ENCODE measurements at places on chromosomes 3 and 15. TPM values are rescaled to one million over a fixed set of nuclear protein-coding genes. Genes with fewer than 3 reads are reported as not detected.

- peaks cover 4% of the 10 kb centered on the region for H3K27me3 ChIP-seq
- no peak overlapping the region for H3K27ac ChIP-seq
- no peak overlapping the region for H3K4me3 ChIP-seq
- no peaks in the 10 kb centered on the region for H3K36me3 ChIP-seq
These were observed 12.0 kb upstream of the FGD5 start for GRCh38 chr3:14806641-14807263.

DNA sequence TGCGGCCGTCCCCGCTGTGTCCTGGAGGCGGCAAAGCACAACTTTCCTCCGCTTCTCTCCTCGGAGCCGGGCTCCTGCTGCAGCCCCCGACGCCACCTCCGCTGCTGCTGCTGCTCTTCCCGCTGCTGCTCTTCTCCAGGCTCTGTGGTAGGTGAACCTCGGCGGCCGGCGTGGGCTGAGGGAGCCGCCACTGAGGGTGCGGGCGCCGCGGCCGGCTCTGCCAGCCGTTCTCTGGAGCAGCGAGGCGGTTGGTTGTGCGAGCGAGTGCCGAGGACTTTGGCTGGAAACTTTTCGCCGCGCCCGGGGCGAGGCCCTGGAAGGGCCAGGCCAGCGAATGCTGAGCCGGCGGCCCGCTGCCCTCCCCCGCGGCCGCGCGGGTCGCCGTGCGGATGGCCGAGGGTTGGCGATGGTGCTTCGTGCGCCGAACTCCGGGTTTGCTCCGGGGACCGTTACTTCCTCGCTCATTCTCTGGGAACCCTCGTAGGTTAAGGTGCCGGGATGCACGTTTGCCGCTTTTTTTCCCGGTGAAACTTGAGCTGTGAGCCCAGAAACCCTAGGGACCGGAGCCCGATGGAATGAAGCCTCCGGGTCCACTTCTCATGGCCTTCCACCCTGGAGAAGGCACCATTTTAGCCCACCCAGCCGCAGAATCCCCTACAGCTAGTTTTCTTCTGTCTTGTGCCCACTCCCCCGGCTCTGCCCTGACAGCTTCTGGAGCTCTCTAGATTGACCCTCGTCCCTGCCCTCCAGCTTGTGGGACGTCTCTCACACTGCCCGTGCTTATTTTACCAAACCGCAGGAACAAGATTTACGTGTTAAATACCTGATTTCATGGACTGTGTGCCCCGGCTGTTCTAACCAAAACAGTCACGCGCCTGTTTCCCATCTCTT is 660 bp downstream of the NECTIN3 start:
- H3K4me1 ChIP-seq: peaks cover 19% of the 10 kb centered on the region
- peak overlapping the region; percentile 96 for H3K4me3 ChIP-seq
- H3K36me3 ChIP-seq: no peaks in the 10 kb centered on the region
- peak overlapping the region; percentile 84 for H3K27ac ChIP-seq
- DNase-seq: peak; percentile 49
- H3K27me3 ChIP-seq: no peaks in the 10 kb centered on the region

DNA sequence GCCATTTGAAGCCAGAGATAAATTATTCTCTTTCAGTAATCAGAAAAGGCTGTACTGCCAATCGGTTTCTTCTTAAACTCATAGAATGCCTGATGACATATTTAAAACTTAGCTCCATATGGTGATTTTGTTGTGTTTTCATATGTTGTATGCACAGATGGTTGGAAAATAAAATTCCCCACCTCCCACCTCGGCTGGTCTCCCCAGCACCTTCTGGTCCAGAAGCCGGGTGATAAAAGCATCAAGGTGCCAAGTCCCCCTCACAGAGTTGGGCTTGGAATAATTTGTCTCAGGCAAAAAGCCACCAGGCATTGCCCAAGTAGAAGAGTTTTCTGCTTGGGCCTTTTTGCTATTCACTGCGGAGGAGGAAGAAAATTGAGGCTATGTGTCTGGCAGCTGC is 18.4 kb downstream of the LARS2 start:
- no peaks in the 10 kb centered on the region for H3K27me3 ChIP-seq
- no peaks in the 10 kb centered on the region for H3K4me1 ChIP-seq
- no peak overlapping the region for H3K27ac ChIP-seq
- H3K36me3 ChIP-seq: peaks cover 18% of the 10 kb centered on the region

GRCh38 chr3:65837604-65838003 is 201.1 kb downstream of the MAGI1 start:
- no peak for DNase-seq
- H3K36me3 ChIP-seq: no peaks in the 10 kb centered on the region
- H3K4me3 ChIP-seq: no peak overlapping the region

DNA sequence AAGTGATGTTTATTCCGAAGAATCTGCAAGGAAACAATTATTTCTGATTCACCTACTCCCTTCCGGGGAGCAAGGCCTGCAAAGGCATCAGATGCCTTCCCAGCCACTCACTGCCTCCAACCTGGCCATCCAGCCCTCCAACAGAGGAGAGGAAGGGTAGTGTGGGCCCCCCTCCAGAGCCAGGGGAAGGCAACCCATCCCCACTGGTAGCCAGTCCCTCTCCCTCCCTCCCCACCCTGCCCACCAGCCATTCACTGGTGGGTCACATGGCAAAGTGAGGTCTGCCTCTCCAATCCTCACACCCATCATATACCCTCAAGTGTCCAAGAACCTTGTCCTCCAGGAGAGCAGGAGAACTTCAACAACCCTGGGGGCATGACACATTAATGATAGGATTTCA is 2.4 kb upstream of the VIPR1 start:
- no peak for DNase-seq
- H3K27me3 ChIP-seq: no peaks in the 10 kb centered on the region

DNA sequence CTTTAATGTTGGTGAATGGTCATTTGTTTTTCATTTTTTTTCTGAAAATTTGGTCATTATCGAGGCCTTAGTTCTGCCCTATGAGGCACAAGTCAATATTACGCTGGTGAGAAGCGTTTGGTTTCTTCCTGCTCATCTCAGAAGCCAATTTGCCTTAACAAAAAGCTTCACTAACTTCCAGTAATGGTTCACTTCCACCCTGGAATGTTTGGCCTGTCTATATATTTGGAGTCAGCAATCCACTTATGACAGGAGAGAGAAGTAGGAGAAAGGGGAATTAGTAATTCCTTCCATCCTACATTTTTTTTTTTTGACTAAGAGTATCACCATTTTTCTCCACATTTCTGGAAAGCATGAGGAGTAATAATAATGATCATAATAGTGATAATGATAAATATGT is 124.4 kb downstream of the DIPK2A start:
- H3K27me3 ChIP-seq: no peaks in the 10 kb centered on the region
- H3K27ac ChIP-seq: no peak overlapping the region
- H3K4me3 ChIP-seq: no peak overlapping the region
- H3K36me3 ChIP-seq: no peaks in the 10 kb centered on the region

GRCh38 chr3:193982258-193982659 is 153.7 kb upstream of the HES1 start:
- no peaks in the 10 kb centered on the region for H3K27me3 ChIP-seq
- peak; percentile 88 for DNase-seq
- H3K36me3 ChIP-seq: no peaks in the 10 kb centered on the region
- H3K27ac ChIP-seq: no peak overlapping the region
- H3K4me3 ChIP-seq: no peak overlapping the region

GRCh38 chr15:51499379-51499976 is 123.1 kb downstream of the DMXL2 start:
- H3K4me3 ChIP-seq: no peak overlapping the region
- H3K36me3 ChIP-seq: no peaks in the 10 kb centered on the region
- no peak overlapping the region for H3K27ac ChIP-seq
- H3K4me1 ChIP-seq: no peaks in the 10 kb centered on the region

DNA sequence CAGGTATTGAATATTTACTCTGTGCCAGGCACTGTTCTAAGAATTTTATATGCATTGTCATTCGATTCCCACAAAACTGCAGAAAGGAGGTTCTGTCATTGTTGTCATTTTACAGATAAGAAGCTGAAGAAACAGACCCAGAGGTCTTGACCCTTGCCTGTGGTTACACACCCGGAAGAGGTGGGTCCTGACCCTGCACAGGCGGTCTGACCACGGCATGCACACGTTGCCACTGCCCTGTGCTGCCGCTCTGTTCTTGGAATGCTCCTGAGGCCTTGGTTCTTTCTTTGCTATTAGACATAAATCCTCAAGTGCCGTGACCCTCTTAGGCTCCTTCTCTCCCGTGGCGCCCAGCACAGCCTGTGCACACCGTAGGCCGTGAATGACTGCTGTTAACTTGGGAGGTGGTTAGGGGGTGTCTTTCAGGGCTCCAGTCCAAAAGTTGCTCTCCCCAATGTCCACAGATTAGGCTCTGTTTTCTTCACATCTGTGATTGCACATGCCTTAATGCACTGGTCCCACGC is 74.1 kb upstream of the PLXNA1 start:
- no peak overlapping the region for H3K27ac ChIP-seq
- H3K36me3 ChIP-seq: no peaks in the 10 kb centered on the region
- DNase-seq: no peak

GRCh38 chr3:127487196-127487595 is 103.3 kb downstream of the TPRA1 start:
- H3K4me1 ChIP-seq: no peaks in the 10 kb centered on the region
- no peak overlapping the region for H3K4me3 ChIP-seq
- no peak for DNase-seq
- no peaks in the 10 kb centered on the region for H3K27me3 ChIP-seq
- no peak overlapping the region for H3K27ac ChIP-seq

DNA sequence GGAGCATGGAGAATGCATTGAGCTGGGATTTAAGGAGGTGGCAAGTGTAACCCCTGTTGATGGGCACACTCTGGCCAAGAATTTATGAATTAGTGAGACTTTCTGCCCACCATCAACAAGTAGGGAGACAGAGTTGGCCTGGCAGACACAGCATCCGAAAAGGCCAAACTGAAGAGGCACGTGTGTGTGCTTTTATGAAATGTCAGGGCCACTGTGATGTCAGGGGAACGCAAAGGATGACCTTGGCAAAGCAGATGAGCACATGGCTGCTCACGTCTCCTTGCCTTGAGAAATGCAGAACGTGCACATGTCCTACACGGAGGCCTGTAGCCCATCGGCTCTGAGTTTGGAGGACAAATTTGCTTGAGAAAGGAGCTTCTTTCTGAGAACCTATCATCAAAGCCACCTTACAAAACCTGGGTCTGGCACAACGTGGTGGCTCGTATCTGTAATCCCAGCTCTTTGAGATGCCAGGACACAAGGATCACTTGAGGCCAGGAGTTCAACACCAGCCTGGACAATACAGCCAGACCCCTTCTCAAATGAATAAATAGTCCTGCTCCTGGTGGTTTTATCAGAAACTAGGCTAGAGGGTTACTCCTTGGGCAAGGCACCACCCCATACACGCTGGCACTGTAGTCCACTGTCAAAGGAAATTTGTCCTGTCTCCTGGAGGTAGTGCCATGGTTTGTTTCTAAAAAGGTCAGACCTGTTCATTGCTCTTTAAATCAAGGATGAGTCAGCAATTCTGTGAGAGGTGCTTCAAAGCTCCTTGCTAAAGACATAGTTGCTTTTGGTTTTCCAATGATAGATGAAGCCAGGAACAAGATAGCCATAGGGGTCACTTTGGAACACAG is 941 bp upstream of the SH3BP5 start:
- peak overlapping the region; percentile 94 for H3K27ac ChIP-seq
- H3K4me1 ChIP-seq: peaks cover 30% of the 10 kb centered on the region
- H3K4me3 ChIP-seq: no peak overlapping the region
- no peaks in the 10 kb centered on the region for H3K36me3 ChIP-seq
- H3K27me3 ChIP-seq: no peaks in the 10 kb centered on the region

DNA sequence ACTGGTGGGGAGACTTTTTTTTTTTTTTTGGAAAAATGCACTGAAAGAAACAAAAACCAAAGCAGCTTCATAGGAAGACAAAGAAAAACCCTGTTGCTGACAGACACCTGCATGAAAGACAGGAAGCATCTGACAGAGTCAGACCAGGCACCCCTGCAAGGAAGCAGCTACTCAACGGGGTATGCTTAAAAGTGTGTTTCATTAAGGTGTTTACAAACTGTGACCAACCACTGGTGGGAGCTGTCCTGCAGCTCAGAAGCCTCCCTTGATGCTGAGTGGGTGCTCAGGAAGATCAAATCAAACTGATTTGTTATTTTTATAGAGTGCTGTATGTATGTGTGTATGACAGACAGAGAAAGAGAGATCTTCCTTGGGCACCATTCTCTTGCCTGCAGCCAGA is 34.7 kb upstream of the AGBL1 start:
- no peaks in the 10 kb centered on the region for H3K36me3 ChIP-seq
- no peak overlapping the region for H3K27ac ChIP-seq
- H3K4me3 ChIP-seq: no peak overlapping the region
- no peaks in the 10 kb centered on the region for H3K27me3 ChIP-seq

DNA sequence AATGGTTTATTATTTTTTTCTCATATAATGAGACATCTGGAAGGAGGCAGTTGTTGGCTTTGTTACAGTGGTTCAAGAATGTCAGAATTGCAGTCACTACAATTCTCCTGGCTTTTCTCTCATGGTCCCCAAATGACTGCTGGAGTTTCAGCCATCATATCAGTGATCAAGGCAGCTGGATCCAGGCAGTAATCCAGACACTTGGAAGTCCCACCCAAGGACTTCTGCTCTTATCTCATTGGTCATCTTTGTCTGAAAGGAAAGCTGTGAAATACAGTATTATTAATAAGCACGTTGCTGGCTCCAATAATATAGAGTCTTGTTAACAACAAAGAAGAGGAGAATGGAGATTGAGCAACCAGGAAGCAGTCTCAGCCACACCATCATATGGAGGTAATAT is 22.9 kb upstream of the MED12L start:
- DNase-seq: no peak
- H3K36me3 ChIP-seq: no peaks in the 10 kb centered on the region
- no peak overlapping the region for H3K4me3 ChIP-seq
- no peaks in the 10 kb centered on the region for H3K4me1 ChIP-seq
- H3K27me3 ChIP-seq: no peaks in the 10 kb centered on the region

DNA sequence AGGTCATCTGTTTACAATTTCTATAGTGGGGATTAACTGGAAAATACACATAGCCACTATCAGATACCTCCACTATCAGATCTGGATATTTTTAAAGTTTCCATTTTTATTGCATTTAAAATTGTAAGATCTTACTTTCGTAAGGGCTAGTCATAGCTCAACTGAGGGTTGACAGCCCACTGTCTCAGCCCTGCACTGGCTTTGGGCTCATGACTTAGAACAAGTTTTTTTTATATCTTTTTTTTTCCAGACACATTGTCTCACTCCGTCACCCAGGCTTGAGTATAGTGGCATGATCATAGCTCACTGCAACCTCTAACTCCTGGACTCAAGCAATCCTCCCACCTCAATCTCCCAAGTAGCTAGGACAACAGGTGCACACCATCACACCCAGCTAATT is 48.8 kb upstream of the DNAJC13 start:
- H3K4me3 ChIP-seq: no peak overlapping the region
- H3K36me3 ChIP-seq: no peaks in the 10 kb centered on the region
- H3K27ac ChIP-seq: no peak overlapping the region
- DNase-seq: no peak
- no peaks in the 10 kb centered on the region for H3K4me1 ChIP-seq

The WDR93 gene
- total RNA-seq: 2.3 TPM

The DUOXA2 gene
- total RNA-seq: 48.4 TPM

The CD47 gene
- 146 TPM for total RNA-seq

The ACKR4 gene
- total RNA-seq: 2.1 TPM

The CLDN16 gene
- 3.3 TPM for total RNA-seq

The ISLR2 gene
- not detected for total RNA-seq

The SNX22 gene
- 102 TPM for total RNA-seq

The KBTBD8 gene
- total RNA-seq: 0.92 TPM

The ARNT2 gene
- total RNA-seq: 17.9 TPM
